Thyroid gland (tissue), 4 donors: ENCODE measurements at places on chromosomes 12 and 14. TPM values are rescaled to one million over a fixed set of nuclear protein-coding genes. Genes with fewer than 3 reads are reported as not detected.

Gene SPX
- total RNA-seq = 18.0 TPM

Gene GNB3
- total RNA-seq = 1.6 TPM

DNA sequence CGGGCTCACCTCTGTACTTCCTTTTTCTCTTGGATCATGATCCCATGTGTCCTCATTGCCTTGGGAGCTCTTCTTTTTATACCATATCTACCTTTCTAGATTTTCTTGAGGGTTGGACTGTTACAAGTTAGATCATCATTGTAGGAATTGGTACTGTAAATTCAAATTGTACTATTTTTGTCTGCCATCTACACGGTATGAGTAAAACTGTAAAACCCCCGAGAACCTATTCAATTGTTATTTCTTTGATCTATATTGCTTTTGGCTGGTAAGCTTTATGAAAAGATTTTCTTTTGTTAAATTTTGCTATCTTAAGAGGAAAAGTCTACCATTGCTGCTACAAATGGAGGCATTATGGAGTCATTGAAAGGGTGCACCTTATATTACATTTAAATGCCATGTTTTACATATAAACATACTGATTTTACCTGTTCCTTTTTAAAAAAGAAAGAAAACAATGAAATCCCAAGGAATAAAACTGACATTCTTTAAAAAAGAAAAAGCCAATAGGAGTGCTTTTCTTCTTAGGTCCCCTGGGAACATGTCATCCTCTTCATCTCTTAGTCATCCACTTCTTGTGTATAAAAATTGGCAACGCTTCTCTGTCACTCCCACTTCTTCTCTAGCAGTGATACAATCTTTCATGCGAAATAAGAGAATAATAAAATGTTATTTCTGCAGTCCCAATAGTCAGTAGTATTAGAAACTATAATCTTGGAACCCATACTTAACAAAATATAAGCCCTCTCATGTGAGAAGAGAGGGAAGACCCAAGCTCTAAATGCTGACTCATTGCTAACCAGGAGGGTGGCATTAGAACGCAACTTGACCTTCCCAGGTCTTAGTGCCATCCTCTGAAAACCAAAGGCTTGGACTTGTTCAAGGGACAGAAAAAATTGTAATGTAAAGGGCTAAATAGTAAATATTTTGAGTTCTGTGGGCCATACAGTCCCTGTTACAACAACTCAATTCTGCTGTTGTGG is 20.4 kb downstream of the RGS6 start:
- no peak for DNase-seq

GRCh38 chr12:104130760-104131159 is 7.2 kb downstream of the NFYB start:
- DNase-seq = no peak

- no peak for DNase-seq
These were observed 465.2 kb downstream of the VRK1 start for GRCh38 chr14:97262336-97262735.

DNA sequence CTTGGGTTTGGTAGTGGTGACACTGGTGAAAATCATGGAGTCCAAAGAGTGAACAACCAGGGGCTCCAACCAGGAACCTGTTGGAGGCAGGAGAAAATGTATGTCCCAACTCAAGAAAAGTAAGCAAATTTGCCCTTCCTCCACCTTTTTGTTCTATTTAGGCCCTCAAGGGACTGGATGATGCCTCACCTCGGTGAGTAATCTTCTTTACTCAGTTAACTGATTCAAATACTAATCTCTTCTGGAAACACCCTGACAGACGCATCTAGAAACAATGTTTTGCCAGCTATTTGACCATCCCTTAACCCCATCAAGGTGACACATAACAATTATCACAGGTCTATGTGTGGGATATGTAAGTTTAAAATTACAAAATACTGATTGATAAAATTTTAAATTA is 272.4 kb upstream of the FOXG1 start:
- DNase-seq = no peak

- no peak for DNase-seq
These were observed 7.0 kb upstream of the RPS26 start for GRCh38 chr12:56034586-56035332.

GRCh38 chr12:113862590-113863454 is 103.3 kb downstream of the RBM19 start:
- DNase-seq = no peak
